ENCODE measurements at places on chromosomes 11 and 22.

DNA sequence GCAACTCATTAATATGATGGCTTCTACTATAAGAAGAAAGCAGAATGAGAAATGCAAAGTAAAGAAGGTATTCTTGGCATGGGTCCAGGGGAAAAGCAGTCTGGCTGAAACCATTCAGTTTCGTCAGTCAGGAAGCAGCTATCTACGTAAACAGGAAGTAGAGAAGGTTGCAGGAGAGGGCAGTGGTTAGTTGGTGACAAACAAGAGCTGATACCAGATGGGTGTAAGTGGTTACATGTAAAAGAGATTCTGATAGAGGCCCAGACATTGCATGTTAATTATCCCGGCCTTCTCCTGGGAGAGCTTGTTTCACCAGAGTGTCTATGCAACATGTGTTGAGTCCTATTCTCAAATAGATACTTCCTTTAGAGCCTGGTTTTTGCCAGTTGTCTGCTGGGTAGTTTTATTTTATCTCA is 58.4 kb upstream of the PSMA1 start:
- DNase-seq = no peak

- DNase-seq = no peak
These were observed 3.7 kb upstream of the MIEF1 start for GRCh38 chr22:39498368-39498767.

DNA sequence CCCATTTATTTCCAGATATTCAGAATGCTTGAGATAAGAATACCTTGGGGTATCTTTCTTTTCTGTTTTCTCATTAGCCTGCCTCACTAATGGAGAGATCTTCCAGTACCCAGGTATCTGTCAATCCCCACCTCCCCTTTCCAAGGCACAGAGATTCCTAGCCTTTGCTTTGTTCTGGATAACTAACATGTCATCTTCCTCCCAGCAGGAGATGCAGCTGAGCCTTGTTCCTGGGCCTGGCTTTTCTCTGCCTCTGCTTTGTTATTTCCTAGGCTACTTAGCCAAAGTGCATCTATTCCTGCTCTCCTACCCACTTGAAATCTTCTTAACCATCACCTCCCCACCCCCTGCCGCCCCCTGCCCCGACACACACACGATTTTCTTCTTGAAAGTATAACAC is 297.1 kb downstream of the NELL1 start:
- DNase-seq = no peak

DNA sequence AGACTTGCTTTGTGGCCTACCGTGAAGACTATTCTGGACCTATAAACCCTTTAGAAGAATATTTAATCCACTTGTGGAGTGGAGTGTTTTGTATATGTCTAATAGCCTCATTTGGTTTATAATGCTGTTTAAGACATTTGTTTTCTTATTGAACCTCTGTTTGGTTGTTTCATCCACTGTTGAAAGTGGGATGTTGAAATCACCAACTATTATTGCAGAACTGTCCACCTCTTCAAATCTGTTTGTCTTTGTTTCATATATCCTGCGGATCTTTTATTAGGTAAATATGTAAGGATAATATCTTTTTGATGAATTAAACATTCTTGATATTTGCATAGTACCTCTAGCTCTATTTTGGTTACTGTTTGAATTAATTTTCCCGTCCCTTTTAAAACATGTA is 49.1 kb downstream of the XKR3 start:
- no peak for DNase-seq

DNA sequence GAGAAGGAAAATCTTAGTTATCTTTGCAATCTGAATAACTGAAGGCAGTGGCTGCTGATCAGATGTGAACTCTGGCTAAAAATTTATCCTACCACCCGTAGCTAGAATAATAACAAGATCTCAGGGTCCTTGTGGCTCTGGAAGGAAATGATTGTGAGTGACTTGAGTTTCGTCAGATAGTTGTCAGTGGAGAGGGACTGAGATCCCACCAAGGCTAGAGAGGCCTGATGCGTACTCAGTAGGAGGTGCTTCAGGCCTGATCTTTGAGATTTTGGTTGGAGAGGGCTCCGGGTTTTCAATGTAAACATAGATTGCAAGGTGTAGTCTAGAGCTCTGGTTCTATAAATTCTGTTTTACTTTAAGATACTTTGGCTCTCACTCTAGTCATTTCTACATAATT is 1.4 kb downstream of the MADD start:
- DNase-seq = no peak

DNA sequence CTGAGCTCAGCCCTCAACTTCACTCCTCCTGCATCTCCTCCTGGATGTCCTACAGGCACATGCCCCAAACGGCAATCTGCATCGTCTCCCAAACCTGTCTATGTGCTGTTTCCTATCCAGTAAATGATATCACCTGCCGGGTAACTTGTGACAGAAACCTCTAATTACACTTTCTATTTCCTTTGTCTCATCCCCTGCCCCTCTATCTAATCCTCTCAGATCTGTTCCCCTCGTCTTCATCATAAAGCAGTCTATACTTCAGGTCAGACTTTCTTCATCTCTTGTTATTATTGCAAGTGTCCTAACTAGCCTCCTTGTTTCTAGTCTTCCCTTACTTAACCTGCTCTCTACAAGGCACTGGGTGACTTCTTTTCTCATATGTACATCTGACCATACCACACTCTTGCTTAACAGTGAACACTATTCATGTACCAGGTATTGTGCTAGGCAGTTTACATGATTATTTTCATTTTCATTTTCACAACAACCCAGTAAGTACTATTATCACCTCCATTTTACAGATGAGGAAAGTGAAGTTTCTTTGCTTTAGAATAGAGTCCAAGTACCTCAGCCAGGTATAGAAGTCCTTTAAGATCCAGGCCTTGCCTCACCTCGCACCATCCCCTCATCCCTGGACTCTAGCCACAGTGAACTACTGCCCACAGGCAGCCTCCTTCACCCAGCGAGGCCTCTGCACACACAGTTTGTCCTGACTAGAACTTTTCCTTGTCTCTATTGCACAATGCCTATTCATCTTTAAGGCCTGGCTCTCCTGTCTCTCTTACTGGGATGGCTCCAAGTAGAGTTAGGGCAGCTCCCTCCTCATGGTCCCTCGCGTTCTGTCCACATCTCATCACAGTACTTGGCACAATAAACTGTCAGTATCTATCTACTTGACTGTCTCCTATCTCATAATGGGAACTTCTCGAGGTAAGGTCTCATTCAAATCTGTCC is 22.1 kb upstream of the UCP3 start:
- no peak for DNase-seq

- DNase-seq = no peak
These were observed 157.1 kb downstream of the BLID start for GRCh38 chr11:121958971-121959325.

GRCh38 chr11:11243209-11243589 is 109.9 kb downstream of the CSNK2A3 start:
- no peak for DNase-seq

- DNase-seq = no peak
These were observed 304.2 kb upstream of the ZC3H12C start for GRCh38 chr11:109788948-109789490.

GRCh38 chr22:45082795-45083194 is 73.0 kb upstream of the PHF21B start:
- DNase-seq = peak; percentile 8

DNA sequence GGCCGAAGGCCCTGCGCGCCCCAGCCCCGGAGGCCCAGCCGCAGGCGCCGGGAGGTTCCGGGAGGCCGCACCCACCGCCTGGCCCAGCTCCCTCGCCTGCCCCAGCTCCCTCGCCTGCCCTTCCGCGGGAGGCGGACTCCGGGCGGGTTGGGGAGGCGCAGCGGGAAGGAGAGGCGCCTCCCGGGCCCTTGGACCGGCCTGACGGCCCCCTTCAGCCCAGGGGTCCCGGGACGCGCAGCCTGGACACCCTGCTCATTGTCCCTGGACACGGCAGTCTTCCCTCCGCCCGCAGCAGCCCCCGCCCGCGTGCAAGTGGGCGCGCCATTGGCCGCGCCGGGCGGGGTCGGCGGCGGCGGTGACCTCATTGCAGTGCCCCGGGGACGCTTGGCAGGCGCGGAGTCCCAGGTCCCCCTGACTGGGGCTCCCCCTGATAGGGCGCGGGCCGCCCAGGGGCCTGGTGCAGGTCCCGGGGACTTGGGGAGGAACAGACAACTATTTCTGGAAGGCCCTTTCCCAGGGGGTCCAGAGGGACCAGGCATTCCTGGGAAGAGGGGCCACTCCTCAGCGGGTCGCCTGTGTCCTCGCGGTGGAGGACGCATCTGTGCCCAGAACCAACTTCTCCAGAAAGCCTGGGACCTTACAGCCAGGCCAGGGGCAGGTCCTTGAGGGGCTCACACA is 501 bp downstream of the CD151 start:
- DNase-seq = no peak

- DNase-seq = no peak
These were observed 109.5 kb downstream of the CCDC81 start for GRCh38 chr11:86483940-86484794.

DNA sequence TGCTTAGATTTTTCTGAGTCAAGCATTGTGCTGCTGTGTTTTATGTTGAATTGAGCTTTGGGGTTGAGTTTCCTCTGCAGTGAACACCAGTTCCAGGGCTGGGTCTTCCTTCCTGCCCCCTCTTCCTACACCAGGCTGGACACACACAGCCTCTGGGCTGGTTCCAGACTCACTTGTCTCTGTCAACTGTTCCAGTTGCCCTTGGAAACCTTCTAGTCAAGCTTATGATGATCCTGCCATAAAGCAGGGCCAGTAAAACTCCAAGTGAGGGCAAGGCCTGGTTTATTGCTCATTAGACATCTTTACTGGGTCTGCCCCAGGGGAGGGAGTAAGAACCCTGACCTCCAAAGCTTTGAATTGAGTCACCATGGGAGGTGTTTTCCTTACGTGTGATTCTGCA is 61.1 kb downstream of the KIAA1671 start:
- DNase-seq = no peak

DNA sequence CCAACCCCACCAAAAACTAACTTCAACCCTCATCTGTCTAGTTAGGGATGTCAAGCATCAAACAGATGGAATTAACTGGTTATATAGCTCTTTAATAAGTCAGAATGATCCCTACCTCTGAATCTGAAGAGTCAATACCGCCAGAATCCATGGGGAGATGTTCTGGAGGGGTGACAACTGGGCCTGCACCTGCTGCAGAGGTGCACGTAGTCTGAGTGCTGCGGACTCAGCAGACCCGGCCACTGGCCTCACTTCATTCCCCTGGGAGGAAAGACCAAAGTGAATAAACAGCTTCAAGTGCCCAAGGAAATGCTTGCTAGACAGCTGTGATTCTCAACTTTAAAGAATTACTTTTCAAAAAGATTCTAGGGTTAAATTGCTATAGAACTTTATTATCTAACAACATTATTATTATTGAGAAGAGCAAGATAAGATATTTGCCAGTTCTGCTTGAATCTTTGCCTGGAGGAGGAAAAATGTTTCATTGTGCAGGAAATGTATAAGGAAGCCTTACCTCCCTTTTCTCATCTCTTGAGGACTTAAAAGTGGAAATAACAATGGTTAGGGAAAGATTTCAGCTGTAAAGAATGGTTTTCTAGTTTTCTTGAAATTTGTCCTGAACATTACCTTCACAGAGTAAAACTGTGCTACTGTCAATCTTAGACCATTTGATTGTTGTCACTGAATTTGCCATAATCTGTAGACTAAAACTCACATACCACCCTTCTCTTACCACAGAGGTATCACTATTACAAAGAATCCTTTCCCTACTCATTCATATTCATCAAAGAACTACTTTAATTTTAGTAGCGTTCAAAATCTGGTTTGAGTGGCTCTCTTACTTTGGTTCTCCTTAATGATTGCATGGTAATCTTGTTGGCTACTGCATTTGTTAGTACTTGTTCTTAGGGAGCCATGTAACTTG is 4.2 kb downstream of the XBP1 start:
- DNase-seq = no peak

DNA sequence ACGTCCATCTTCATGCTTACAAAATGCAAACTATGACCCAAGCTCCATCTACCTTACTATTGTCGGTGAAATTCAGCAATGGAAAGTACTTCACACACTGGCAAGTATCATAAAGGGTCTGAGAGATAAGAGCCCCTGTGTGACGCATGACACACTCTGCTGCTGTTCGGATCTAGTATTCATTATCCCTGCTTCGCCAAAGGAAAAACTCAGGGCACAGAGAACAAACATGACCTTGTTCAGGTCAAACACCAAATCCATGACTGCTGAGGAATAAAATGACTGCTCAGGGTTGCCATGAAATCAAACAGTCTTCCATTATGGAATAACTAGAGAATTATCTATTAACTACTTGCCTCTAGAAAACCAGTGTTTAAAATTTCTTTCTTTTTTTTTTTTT is 73.0 kb downstream of the MICAL3 start:
- DNase-seq = no peak

DNA sequence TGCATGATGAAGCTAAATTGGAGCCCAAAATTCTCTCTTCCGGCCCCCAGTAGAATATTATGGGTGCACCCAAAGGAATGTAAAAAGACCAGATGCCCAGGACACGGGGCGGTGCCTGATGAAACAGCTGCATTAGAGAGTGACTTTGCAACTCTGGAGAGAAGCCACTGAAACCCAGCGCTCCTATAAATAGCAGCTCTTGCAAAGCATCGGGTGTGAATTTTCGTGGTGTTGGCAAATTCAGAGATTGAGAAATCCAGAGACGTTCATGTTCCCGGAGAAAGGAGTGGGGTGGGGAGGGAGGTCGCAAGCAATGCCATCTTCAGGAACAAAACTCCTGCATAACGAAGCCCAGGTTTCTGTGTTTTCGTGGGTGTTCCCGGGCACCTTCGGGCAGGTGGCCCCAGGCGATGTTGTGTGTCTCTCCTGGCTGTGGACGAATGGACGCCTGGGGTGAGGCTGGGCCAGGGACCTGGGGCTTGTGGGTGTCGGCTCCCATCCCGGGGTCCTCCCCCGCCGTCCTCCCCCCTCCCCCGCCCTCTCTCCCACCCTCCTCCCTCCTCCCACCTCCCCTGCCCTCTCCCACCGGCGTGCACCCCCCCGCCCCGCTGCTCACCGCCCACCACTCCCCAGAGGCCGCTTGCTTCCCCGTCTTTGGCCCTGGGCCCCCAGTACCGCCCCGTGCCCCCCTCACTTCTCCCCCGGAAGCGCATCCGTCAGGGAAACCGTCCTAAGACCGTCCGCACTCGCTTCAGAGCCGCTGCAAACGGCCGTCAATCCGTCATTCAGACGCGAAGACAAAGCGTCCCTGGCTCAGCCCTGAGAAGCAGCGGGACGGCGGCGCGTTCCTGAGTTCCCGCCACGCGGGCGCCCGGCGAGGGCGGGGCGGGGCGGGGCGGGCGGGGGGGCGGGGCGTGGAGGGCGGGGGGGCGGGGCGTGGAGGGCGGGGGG is 26.7 kb upstream of the TOLLIP start:
- DNase-seq = peak; percentile 52

DNA sequence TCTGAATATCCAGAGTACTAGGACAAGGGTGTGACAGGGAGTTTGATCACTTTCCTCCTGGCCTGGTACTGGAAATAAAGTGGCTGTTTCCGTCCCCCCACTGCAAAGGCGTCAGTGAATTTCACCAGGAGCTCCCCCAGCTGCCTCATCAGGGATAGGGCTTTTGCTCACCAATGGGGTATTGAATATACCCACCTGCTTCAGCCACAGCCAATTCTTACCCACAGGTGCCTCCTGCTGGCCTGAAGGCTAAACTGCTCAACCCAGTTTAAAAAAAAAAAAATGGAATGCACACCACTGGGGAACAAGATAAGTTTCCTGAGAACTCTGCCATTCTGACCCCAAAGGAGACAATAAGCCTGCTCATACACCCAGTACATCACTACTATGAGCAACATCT is 65.3 kb upstream of the MS4A8 start:
- DNase-seq = no peak
